ENCODE measurements at places on chromosomes 5 and 9.

- H3K4me3 ChIP-seq: no peak overlapping the region
- peaks cover 9% of the 10 kb centered on the region for H3K4me1 ChIP-seq
- H3K27me3 ChIP-seq: peaks cover 58% of the 10 kb centered on the region
- H3K27ac ChIP-seq: no peak overlapping the region
These were observed 22.6 kb downstream of the DBH start for GRCh38 chr9:133658442-133659431.

DNA sequence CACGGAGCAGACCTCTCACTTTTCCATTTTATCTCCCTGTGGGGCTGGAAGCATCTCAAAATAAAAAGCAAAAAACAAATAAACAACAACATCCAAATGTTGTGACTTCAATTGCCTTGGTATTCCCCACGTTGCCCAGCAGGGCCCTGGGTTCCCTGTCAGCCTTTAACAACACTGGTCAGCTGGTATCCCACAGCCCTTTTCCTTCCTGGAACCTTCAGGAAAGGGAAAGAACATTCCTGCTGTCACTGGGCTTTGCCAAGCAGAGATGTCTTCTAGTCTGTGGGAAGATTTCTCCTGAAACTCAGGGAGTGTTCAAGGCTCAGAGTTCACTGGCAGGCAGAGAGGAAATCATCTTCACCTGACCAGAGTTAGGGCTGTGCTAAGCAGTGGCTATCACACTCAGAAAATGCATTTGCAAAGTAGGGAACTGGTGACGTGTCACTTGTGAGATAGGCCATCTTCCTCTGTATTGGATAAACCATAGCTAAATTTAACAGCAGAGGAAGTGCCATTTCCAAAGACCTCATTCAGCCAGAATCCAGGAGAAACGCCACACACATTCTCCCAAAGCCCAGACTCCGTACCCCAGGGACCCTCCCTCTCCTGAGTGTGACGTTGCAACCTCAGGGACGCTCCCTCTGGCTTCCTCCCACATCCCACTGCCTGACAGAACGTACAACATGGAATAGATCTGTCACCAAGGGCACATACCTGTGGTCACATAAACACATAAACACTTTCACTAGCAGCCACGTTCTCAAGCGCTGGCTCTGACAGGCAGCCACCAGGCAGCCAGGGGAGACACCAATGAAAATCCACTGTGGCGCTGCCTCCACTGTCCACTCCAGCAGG is 274.0 kb upstream of the DAPK1 start:
- no peaks in the 10 kb centered on the region for H3K4me1 ChIP-seq
- no peak overlapping the region for H3K27ac ChIP-seq
- H3K27me3 ChIP-seq: no peaks in the 10 kb centered on the region
- no peaks in the 10 kb centered on the region for H3K36me3 ChIP-seq

DNA sequence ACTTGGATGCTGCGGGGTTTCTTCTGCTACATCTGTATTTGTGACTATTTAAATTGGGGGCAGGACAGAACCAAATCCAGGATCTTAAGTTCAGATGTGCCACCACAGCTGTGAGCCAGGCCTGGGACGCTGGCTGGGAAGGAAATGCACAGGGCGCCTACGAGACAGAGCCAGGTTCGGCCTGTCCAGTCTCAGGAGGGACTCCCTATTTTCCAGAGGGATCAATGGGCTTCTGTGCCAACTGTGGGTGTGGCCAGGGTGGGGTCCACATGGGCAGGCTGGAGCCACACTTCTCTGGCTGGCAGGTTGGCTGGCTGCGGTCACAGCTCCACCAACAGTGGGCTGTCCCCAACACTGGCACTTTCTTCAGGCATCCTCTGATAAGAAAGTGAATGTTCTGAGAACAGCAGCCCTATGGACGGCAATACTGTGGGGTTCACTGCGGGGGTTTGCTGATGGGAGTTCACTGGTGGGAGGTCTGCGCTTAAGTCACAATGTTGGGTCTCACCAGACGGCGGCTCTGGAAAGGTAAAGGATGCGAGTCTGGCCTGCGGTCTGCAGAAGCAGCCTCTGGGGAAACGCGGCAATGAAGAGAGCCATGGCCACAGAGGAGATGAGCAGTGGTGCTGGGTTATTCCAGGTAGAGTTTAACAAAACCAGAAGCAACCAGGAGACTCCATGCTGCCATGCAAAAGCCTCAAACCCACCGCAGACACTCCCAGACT is 78.1 kb downstream of the DAP start:
- no peak overlapping the region for H3K4me3 ChIP-seq
- DNase-seq: no peak
- peak overlapping the region; percentile 19 for H3K27ac ChIP-seq

- DNase-seq: no peak
- H3K27me3 ChIP-seq: no peaks in the 10 kb centered on the region
- H3K4me1 ChIP-seq: peaks cover 37% of the 10 kb centered on the region
- peaks cover 14% of the 10 kb centered on the region for H3K36me3 ChIP-seq
- no peak overlapping the region for H3K27ac ChIP-seq
- H3K4me3 ChIP-seq: peak overlapping the region; percentile 69
These were observed 1.9 kb downstream of the DAP start for GRCh38 chr5:10759111-10759510.

- H3K4me3 ChIP-seq: peak overlapping the region; percentile 64
- H3K27me3 ChIP-seq: no peaks in the 10 kb centered on the region
- DNase-seq: no peak
- no peak overlapping the region for H3K27ac ChIP-seq
These were observed 16.0 kb downstream of the ENC1 start for GRCh38 chr5:74624501-74624900.

DNA sequence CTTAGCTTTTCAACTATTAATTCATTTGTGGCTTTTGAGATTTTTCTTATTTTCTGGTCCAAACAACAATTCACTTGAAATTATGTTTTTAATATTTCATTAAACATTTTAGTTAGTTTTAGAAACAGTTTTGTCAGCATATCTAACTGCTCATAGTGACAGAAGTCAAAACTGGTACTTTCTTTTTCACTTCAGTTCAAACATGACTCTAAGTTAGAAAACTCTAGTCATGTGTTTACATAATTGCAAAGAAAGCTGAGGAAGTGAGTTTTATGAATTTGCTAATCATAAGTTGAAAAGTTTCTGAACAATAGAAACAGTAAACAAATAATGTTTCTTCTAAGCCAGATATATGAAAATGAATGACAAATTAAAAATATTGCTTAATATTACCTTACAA is 1931.0 kb downstream of the EFNA5 start:
- H3K27me3 ChIP-seq: no peaks in the 10 kb centered on the region
- H3K27ac ChIP-seq: no peak overlapping the region
- DNase-seq: no peak
- no peaks in the 10 kb centered on the region for H3K4me1 ChIP-seq

GRCh38 chr5:6936031-6936430 is 222.8 kb downstream of the TENT4A start:
- DNase-seq: no peak
- H3K27me3 ChIP-seq: peaks cover 11% of the 10 kb centered on the region
- no peak overlapping the region for H3K4me3 ChIP-seq
- H3K27ac ChIP-seq: no peak overlapping the region
- no peaks in the 10 kb centered on the region for H3K36me3 ChIP-seq
- H3K4me1 ChIP-seq: peaks cover 4% of the 10 kb centered on the region

GRCh38 chr9:13109781-13110180 is 169.7 kb downstream of the MPDZ start:
- H3K27ac ChIP-seq: no peak overlapping the region
- H3K36me3 ChIP-seq: peaks cover 22% of the 10 kb centered on the region
- H3K27me3 ChIP-seq: no peaks in the 10 kb centered on the region
- no peaks in the 10 kb centered on the region for H3K4me1 ChIP-seq
- H3K4me3 ChIP-seq: no peak overlapping the region

- peaks cover 20% of the 10 kb centered on the region for H3K27me3 ChIP-seq
- no peak overlapping the region for H3K27ac ChIP-seq
- H3K4me1 ChIP-seq: no peaks in the 10 kb centered on the region
- DNase-seq: no peak
These were observed 246.1 kb downstream of the TRIM32 start for GRCh38 chr9:116933251-116933650.

GRCh38 chr5:53302529-53302928 is 177.9 kb upstream of the FST start:
- no peaks in the 10 kb centered on the region for H3K27me3 ChIP-seq
- no peaks in the 10 kb centered on the region for H3K4me1 ChIP-seq
- H3K4me3 ChIP-seq: no peak overlapping the region
- H3K36me3 ChIP-seq: no peaks in the 10 kb centered on the region

- H3K4me3 ChIP-seq: no peak overlapping the region
- H3K36me3 ChIP-seq: no peaks in the 10 kb centered on the region
- H3K27me3 ChIP-seq: no peaks in the 10 kb centered on the region
- no peak overlapping the region for H3K27ac ChIP-seq
- no peaks in the 10 kb centered on the region for H3K4me1 ChIP-seq
These were observed 22.1 kb downstream of the IL31RA start for GRCh38 chr5:55873234-55873633.

DNA sequence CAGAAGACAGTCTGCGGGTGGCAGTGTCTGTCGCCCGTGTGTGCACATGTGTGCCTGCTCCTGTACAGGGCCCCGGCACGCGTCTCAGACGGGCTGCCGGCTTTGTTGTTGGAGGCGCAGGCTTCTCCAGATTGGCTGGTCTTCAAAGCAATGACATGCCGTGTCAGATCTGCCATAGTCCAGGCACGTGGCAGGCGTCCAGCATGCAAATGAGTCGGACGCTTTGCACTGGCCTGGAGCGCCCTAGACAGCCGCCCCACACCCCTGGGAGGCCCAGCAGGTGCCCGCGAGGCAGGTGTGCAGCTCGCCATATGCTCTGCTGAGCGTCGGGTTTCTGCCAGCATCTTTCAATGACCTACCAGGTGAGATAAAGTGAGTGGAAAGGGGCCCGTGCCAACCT is 71.5 kb downstream of the GADD45G start:
- peaks cover 64% of the 10 kb centered on the region for H3K27me3 ChIP-seq
- DNase-seq: peak; percentile 31
- H3K4me1 ChIP-seq: peaks cover 71% of the 10 kb centered on the region
- no peak overlapping the region for H3K27ac ChIP-seq
- peaks cover 1% of the 10 kb centered on the region for H3K36me3 ChIP-seq

- peak overlapping the region; percentile 72 for H3K27ac ChIP-seq
- no peaks in the 10 kb centered on the region for H3K36me3 ChIP-seq
- peaks cover 82% of the 10 kb centered on the region for H3K4me1 ChIP-seq
- H3K27me3 ChIP-seq: no peaks in the 10 kb centered on the region
- no peak for DNase-seq
These were observed 84.9 kb downstream of the ZNF608 start for GRCh38 chr5:124661317-124662141.

- H3K4me3 ChIP-seq: no peak overlapping the region
- no peak for DNase-seq
- H3K27me3 ChIP-seq: no peaks in the 10 kb centered on the region
- H3K27ac ChIP-seq: peak overlapping the region; percentile 85
- H3K36me3 ChIP-seq: no peaks in the 10 kb centered on the region
- peaks cover 58% of the 10 kb centered on the region for H3K4me1 ChIP-seq
These were observed 68.8 kb upstream of the ABL1 start for GRCh38 chr9:130766021-130766926.

- H3K4me1 ChIP-seq: no peaks in the 10 kb centered on the region
- H3K36me3 ChIP-seq: no peaks in the 10 kb centered on the region
- no peak for DNase-seq
- peaks cover 32% of the 10 kb centered on the region for H3K27me3 ChIP-seq
These were observed 3.2 kb downstream of the TERT start for GRCh38 chr5:1291611-1292080.

GRCh38 chr5:39218482-39219402 is 621 bp downstream of the FYB1 start:
- no peak overlapping the region for H3K27ac ChIP-seq
- no peaks in the 10 kb centered on the region for H3K27me3 ChIP-seq
- no peaks in the 10 kb centered on the region for H3K4me1 ChIP-seq

DNA sequence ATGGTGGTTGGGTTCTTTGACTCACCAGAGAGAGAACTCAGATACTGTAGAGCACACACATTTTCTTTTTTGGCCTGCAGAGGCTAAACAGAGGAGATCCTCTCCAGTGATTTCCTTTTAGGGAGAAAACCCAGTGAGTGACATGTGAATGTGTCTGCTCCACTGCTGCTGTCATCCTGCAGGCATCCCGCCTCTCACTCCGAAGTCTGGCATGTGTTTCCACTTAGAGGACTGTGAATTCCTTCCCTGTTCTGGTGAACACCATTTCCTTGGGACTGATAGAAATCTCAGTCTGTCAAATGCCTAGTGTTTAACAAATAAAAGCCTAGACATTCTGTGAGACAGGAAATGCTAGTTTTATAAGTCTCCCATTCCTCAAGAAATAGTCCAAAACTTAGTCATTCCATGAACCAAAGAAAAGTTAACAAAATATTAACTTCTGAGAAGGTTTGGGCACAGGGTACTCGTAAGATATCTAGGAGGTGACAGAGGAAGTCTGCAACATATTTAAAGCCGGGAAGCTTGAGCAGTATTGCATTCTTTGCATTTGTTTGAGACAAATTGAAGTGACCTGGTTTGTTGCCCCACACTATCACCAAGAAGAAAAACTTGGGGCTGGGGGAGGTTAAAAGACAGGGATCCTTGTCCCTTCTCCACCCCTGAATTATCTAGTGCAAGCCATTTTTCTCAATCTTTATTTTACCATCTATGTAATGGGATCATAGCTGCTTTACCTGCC is 74.9 kb upstream of the NIPAL4 start:
- H3K27ac ChIP-seq: no peak overlapping the region
- no peak for DNase-seq
- peaks cover 11% of the 10 kb centered on the region for H3K36me3 ChIP-seq
- no peak overlapping the region for H3K4me3 ChIP-seq

DNA sequence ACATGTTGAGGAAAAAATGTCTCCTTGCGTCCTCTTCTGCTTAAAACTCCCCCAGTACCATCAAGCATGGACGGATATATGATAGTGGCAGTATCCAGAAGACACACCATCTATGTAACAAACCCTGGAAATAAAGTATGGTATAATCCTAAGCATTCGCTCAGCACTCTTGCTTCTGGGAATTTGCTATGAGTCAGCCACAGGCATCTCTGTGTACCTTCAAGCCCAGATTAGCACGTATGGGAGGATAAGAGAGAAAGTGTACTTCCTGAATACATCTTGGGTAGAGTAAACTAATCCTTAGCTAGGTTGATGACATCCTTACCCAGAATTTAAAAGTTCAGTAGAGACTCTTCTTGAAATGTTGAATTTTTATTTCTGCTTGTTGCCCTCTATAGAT is 71.2 kb downstream of the GHR start:
- H3K27me3 ChIP-seq: no peaks in the 10 kb centered on the region
- DNase-seq: no peak
- H3K27ac ChIP-seq: no peak overlapping the region
- peaks cover 6% of the 10 kb centered on the region for H3K4me1 ChIP-seq
- H3K4me3 ChIP-seq: no peak overlapping the region
- H3K36me3 ChIP-seq: no peaks in the 10 kb centered on the region

DNA sequence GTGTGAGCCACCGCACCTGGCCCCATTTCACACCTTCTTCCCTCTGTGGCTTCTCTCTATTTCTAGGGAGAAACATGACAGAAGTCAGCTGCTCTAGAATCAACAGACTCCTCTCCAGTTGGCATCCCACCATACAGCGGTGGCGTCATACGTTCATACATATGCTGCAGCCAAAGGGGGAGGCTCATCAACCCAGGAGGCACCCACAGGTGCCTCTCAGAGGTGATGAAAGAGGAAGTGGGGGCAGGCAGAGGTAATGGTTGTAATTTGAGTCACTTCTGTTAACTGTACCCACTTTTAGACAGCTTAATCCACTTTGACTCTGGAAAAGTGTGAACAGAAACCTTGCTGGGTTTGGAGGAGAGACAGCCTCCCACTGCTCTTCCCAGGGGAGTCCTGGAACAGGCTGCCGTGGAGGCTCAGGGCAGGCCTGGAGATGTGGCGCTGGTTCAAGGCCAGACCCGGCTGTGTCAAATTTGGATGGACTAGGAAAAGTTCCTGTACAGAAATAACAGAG is 47.3 kb upstream of the SUB1 start:
- H3K4me1 ChIP-seq: peaks cover 4% of the 10 kb centered on the region
- H3K27ac ChIP-seq: no peak overlapping the region
- no peaks in the 10 kb centered on the region for H3K27me3 ChIP-seq
- DNase-seq: no peak
- H3K4me3 ChIP-seq: no peak overlapping the region

All from neural crest cell (in vitro differentiated cells).